ENCODE measurements at places on chromosomes 13 and 19. TPM values are rescaled to one million over a fixed set of nuclear protein-coding genes. Genes with fewer than 3 reads are reported as not detected.
A peak's percentile ranks its signal among the peaks of the same experiment; 100 is the strongest.

GRCh38 chr19:52398081-52398441 is 412 bp downstream of the ZNF528 start:
- DNase-seq = no peak
- H3K36me3 ChIP-seq = peaks cover 47% of the 10 kb centered on the region
- H3K27ac ChIP-seq = peak overlapping the region; percentile 28
- H3K4me1 ChIP-seq = peaks cover 7% of the 10 kb centered on the region
- no peaks in the 10 kb centered on the region for H3K27me3 ChIP-seq
- peak overlapping the region; percentile 89 for H3K4me3 ChIP-seq

GRCh38 chr19:30342901-30343300 is 29.3 kb upstream of the ZNF536 start:
- H3K36me3 ChIP-seq = no peaks in the 10 kb centered on the region
- DNase-seq = no peak
- no peaks in the 10 kb centered on the region for H3K4me1 ChIP-seq
- H3K4me3 ChIP-seq = no peak overlapping the region
- no peak overlapping the region for H3K27ac ChIP-seq
- H3K27me3 ChIP-seq = no peaks in the 10 kb centered on the region

DNA sequence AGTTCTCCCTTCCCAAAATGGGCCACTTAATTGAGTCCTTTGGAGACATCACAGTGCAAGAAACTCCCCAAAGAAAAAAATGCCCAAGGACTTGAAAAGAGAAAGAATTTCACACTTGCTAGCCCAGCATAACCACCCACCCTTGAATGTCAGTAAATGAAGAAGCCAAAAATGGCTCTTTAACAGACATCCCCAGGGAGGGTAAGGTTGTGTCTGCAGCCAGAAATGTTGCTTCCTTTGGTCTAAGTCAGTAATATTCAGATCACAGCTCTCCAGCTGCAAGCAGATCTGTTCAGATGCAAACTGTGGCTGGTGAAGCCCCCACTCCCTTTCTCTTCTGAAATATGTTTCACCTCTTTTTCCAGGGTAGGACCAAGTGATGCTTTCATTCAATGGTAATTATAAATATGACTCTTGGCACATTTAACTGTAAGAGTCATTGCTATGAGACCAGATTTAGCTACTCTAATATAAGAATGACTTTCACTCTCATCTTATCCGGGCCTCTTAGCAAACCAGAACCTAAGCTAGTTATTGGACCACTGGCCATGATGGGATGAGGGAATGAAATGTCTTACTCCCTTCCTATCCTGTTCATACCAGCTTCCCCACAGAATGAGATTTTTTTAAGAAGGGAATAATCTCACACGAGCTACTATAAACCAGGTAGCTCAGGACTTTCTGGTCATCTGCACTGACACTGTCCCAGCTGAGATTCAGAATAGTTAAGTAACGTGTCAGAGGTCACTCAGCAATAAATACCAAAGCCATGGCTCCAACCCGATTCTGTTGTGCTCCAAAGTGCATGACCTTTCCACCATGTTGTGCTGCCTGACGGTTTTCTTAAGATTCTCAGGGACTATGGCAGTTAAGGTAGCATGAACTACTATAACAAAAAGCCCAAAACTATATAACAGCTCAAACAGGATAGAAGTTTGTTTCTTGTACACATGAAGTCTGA is 234.1 kb downstream of the FOXO1 start:
- H3K4me1 ChIP-seq = peaks cover 2% of the 10 kb centered on the region
- no peak for DNase-seq
- no peaks in the 10 kb centered on the region for H3K36me3 ChIP-seq
- H3K27me3 ChIP-seq = no peaks in the 10 kb centered on the region
- H3K27ac ChIP-seq = no peak overlapping the region

- no peaks in the 10 kb centered on the region for H3K36me3 ChIP-seq
- no peak overlapping the region for H3K27ac ChIP-seq
- DNase-seq = no peak
- H3K27me3 ChIP-seq = no peaks in the 10 kb centered on the region
- no peaks in the 10 kb centered on the region for H3K4me1 ChIP-seq
- no peak overlapping the region for H3K4me3 ChIP-seq
These were observed 303.5 kb downstream of the TEX29 start for GRCh38 chr13:111623743-111624505.

DNA sequence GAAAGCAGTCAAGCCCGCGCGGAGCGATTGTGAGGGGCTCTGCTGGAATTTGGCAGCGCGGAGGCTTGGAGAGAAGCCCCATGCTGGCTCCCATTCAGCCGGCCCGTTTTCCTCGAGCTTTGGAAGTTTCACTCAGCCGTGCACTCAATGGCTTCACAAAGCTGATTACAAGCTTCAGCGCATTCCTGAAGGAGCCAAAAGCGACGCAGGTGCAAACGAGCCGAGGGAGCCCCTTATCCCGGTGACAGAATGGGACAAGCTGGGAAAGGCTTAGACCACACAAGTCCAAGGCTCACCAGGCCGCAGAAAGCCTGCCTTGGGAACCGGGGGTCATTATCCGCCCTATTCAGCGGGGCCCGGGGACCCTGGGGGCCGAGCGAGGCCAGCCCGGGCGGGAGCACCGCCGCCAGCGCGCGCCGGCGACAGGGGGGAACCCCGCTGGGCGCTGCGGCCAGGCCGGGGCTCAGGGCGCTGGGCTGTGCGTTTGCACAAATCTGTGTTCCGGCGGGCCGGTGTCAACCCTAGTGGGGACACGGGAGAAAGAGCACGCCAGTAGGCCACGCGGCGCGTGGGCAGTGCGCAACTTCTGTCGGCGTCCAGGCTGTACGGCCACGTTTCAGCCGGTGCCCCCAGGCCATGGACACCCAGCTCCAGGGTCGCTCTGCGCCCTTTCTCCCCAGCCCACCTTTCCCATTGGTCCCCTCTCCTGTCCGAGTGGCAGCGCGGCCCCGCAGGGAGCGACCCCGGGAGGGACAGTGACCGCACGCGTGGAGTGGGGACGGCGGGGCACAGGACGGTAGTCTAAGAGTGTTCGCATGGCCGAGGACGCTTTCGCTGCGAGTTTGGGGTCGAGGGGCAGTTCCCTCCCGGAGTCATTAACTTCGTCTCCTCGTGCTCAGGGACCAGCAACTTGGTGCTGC is 37.3 kb downstream of the SOX1 start:
- no peaks in the 10 kb centered on the region for H3K4me1 ChIP-seq
- H3K36me3 ChIP-seq = no peaks in the 10 kb centered on the region
- H3K4me3 ChIP-seq = no peak overlapping the region

- H3K4me1 ChIP-seq = peaks cover 6% of the 10 kb centered on the region
- no peak overlapping the region for H3K4me3 ChIP-seq
- H3K27ac ChIP-seq = no peak overlapping the region
- DNase-seq = no peak
- H3K36me3 ChIP-seq = peaks cover 6% of the 10 kb centered on the region
These were observed 16.2 kb downstream of the BRSK1 start for GRCh38 chr19:55299991-55300390.

- H3K36me3 ChIP-seq = no peaks in the 10 kb centered on the region
- no peaks in the 10 kb centered on the region for H3K4me1 ChIP-seq
- no peak overlapping the region for H3K27ac ChIP-seq
- DNase-seq = no peak
These were observed 106.1 kb upstream of the MIR17HG start for GRCh38 chr13:91241221-91241933.

DNA sequence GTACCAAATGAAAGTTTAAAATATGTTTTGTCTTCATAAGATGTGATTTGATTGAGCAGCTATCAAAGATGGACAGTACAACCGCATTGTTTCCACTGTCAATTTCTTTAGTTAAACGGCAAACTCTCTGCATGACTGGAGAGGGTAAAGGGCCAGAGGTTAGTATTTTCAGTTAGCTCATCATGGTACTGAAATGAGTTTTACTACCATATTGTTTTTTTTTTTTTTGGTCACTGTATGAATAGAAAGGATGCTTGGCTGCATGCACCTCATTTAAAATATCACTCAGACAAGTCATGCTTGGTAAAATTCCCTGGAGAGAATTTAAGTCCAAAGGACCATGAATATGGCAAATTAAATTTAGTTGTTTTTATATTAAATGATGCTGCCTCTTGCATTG is 942.1 kb upstream of the SPRY2 start:
- DNase-seq = no peak
- no peak overlapping the region for H3K27ac ChIP-seq
- no peaks in the 10 kb centered on the region for H3K27me3 ChIP-seq
- no peak overlapping the region for H3K4me3 ChIP-seq

- H3K4me1 ChIP-seq = no peaks in the 10 kb centered on the region
- no peaks in the 10 kb centered on the region for H3K36me3 ChIP-seq
- no peak for DNase-seq
- no peak overlapping the region for H3K4me3 ChIP-seq
- H3K27me3 ChIP-seq = no peaks in the 10 kb centered on the region
These were observed 309.3 kb upstream of the HTR2A start for GRCh38 chr13:47206111-47206510.

DNA sequence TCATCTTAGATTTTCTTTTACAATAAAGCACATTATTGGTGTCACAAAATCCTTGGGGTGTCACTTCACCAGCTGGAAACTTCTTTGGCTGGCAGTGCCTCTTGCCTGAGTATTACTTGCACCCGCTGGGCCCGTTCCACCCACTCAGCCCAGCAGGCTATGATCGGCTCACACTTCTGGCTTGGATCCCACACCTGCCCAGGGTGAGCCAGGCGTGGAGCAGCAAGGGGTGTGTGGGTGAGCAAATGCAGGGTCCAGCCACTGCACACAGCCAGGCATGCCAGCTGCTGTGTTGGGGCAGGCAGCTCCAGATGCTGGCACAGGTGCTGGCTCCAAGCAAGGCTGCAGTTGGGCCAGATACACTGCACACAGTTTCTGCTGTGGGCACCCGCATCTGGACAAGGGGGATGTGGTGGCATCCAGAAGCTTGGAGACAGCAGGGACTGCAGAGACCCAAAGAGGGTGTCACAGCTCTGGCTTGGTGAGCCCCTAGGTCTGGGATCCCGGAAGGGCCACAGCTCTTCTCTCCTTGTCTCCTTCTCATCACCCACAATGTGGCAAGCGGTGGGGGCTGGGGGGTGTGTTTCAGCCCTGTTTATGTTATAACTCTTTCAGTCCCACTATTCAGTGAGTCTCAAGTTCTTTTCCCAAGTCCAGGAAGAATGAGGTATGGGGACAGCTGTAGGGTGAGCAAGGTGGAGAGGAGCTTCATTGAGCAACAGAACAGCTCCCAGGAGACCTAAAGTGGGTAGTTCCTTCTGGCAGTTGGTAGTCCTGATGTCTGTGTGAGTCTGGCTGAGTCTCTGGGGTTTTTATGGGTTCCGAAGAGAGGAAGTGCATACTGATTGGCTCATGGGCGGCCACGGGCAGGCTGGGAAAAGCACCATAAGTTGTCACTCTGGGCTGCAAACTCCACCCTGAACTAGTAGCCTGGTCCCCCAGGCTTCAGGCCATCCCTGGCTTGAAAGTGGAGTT is 25.3 kb upstream of the TBC1D4 start:
- peaks cover 6% of the 10 kb centered on the region for H3K4me1 ChIP-seq
- H3K27me3 ChIP-seq = no peaks in the 10 kb centered on the region
- no peak overlapping the region for H3K4me3 ChIP-seq
- H3K27ac ChIP-seq = no peak overlapping the region
- no peak for DNase-seq

GRCh38 chr19:518598-519231 is 11.4 kb downstream of the TPGS1 start:
- peaks cover 4% of the 10 kb centered on the region for H3K4me1 ChIP-seq
- no peak overlapping the region for H3K4me3 ChIP-seq
- H3K27me3 ChIP-seq = no peaks in the 10 kb centered on the region
- DNase-seq = peak; percentile 65

Gene ZNF791
- polyA plus RNA-seq = 10.1 TPM

Gene CEACAM21
- 10.9 TPM for polyA plus RNA-seq

Gene WDR87
- not detected for polyA plus RNA-seq

Gene LGALS7
- polyA plus RNA-seq = 4.9 TPM

Gene PTH2
- polyA plus RNA-seq = not detected

Gene TNFRSF19
- 9.5 TPM for polyA plus RNA-seq

Gene SYMPK
- polyA plus RNA-seq = 40.3 TPM

Measured in lung (tissue), 17 donors.